Right renal pelvis (tissue), 4 donors: ENCODE measurements at places on chromosomes 4 and X. TPM values are rescaled to one million over a fixed set of nuclear protein-coding genes. Genes with fewer than 3 reads are reported as not detected.

The RTL5 gene
- polyA plus RNA-seq: 24.0 TPM

GRCh38 chrX:153361781-153362397 is 27.9 kb downstream of the ZNF275 start:
- no peak for DNase-seq

- DNase-seq: no peak
Measured at GRCh38 chr4:53273726-53274125, 92.1 kb downstream of the SCFD2 start.

The EXOC1L gene
- polyA plus RNA-seq: 0.09 TPM

DNA sequence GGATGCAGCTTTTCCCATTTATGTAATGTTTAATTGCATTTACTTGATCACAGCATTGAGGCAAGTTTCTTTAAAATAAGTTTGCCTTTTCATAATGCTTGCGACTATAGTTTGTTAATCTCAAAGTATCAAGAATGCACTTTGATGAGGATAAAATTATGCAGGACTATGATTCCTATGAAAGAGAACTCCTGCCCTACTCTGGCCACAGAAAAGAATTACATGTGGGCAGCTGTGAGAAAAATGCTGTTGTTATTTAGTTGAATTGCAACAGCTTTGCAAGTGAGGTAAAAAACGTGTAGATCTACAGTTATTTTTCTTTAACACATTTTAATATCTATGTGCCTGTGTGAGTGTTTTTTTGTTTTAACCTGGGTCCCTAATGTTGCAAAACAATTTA is 12.5 kb upstream of the OSTC start:
- DNase-seq: no peak

The NELFA gene
- 36.9 TPM for polyA plus RNA-seq

The ALB gene
- polyA plus RNA-seq: 61.1 TPM

The HSFX2 gene
- 0.46 TPM for polyA plus RNA-seq

GRCh38 chr4:114281164-114281960 is 301.9 kb upstream of the ARSJ start:
- DNase-seq: no peak

DNA sequence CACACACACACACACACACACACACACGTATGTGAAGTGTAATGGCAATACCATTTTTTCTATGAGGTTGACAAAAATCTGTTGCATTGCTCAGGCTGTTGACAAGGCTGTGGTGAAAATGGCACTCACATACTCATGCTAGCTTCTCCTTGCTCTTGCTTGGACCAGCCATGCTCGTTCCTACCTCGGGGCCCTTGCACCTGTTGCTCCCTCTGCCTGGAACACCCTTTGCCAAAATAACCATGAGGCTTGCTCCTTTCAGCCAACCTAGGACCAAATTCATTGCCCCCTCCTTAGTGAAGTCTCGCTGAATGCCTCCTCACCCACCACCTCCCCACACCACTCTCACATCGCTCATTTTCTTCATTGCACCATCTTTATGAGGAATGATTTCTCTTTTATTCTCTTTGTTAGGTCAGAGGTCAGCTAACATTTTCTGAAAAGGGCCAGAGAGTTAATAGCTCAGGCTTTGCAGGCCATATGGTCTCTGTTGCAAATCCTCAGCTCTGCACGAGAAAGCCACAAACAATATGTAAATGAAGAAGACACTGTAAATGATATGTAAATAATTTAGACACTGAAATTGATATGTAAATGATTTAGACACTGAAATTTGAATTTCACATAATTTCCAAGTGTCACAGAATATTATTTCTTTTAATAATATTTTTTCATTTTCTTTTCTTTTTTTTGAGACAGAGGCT is 13.3 kb downstream of the SLC38A5 start:
- no peak for DNase-seq

- DNase-seq: no peak
Measured at GRCh38 chr4:37983951-37984350, 23.8 kb downstream of the PTTG2 start.

DNA sequence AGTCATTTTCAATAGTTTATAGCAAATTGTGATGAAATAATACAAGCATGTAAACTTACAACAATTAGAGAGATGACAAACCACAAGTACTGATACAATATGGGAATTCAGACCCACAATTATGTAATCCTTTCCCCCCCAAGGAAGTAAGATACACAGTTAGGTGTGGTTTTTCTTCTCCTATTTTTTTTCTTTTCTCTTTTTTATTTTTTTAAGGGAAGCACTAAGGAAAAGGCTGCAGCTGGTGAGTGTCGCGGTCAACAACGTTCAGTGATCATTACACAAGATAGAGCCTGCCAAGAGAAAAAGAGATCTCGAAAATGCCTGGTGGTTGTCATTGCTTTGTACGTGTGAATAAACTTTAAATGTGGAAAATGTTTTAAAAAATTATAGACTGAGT is 9.8 kb downstream of the NDNF start:
- DNase-seq: no peak

GRCh38 chrX:32525234-32525633 is 686.1 kb downstream of the DMD start:
- no peak for DNase-seq

The SPARCL1 gene
- polyA plus RNA-seq: 11.1 TPM
